ENCODE measurements at places on chromosomes 6 and 20.

- no peak for DNase-seq
Measured at GRCh38 chr6:154514481-154514880, 4.0 kb upstream of the CNKSR3 start.

DNA sequence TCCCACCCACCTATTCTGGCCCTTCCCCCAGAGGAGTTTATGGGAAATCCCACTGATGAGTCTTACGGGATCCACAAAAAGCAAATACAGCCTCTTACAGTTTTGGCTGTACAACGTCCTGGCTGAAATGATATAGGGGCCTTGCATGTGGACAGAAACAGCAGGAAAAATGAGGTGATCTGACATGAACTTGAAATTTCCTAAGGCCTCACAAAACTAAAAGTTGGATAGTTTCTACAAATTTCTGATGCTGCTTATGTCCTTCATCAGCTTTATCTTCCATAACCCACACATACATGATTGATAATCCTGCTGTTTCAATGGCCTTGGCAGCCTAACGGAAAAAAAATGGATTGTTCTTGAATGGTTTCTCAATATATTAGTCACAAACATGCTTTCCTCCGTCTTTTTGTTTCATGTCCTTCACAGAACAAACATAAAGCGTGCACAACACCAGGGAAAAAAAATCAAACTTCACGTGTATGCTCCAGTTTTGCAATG lies 118.8 kb downstream of the BMP5 start:
- no peak for DNase-seq

GRCh38 chr6:25925876-25926275 lies 4.6 kb downstream of the SLC17A2 start:
- no peak for DNase-seq

DNA sequence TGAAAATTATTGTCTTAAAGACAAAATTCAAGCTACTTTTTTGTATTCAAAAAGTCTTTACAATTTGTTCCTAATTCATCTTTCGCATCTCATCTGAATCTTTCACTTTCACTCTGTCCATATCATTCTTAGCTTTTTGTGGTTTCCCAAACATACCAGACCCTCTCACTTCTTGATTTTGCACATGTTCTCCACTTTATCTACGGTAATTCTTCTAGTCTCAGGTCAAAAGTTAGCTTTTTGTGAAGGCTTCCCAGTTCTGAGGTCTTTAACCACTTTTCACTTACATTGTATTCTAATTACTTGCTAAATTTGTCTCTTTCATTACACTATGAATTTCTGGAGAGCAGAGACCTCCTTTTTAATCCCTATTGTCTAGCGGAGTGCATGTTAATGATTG lies 34.6 kb upstream of the EPHA7 start:
- DNase-seq: no peak

DNA sequence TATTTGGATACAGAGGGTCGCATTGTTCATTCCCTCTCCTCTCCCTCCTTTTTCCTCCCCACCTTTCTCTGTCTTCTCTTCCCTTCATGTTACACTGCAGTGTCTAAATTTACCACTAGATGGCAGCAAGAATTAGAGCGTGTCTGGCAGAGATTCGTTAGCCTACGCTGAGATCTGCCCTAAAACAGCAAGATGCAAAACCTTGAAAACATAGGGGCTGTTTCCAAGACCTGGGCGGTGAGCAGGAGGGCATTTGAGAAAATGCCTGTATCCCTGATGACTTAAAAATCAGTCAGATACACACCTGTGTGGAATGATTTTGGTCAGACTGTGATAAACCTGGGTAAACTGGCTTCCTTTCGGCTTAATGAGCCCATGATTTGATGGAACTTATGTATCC lies 101.5 kb upstream of the ISM1 start:
- DNase-seq: peak; percentile 66

DNA sequence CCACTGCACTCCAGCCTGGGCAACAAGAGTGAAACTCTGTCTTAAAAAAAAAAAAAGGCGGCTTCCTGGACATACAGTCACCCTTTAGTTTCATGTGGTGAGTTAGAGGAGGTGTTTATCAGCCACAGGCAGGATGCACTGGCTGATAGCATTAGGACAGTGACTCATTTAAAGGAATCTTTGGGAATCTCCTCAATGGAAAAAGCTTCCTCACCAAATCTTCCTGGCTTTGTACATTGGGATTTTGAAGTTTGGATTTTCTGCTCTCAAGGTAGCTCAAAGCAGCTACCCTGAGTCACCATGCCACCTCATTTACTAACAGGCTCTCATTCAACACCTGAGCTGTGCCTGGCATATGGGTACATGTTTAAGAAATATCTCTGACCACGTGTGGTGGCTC lies 20.2 kb downstream of the PRPH2 start:
- no peak for DNase-seq

GRCh38 chr6:30172681-30173080 lies 9.3 kb downstream of the TRIM15 start:
- DNase-seq: no peak

DNA sequence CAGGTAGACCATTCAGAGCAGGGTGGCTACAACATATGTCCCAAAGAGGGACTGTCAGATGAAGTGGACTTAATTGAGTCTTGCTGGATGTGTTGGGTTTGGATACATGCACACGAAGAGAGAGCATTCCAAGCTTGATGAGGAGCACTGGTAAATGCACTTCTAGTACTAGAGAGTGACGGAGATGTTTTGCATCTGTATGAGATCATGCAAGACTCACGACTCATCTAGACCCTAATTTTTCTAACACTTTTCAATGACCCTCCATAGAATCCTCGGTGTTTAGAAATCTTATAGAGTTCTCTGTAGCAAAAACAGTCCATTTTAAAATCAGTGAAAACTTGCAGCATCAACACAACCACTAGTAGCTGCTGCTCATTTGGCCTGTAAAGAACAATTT lies 4.8 kb upstream of the AIG1 start:
- no peak for DNase-seq

- no peak for DNase-seq
Measured at GRCh38 chr6:139625998-139626975, 251.8 kb upstream of the CITED2 start.
